NCI-H1417 (cell line): ENCODE measurements at places on chromosomes 7 and 10.

- no peak for DNase-seq
Measured at GRCh38 chr10:24519950-24520349, 203.7 kb downstream of the ARHGAP21 start.

DNA sequence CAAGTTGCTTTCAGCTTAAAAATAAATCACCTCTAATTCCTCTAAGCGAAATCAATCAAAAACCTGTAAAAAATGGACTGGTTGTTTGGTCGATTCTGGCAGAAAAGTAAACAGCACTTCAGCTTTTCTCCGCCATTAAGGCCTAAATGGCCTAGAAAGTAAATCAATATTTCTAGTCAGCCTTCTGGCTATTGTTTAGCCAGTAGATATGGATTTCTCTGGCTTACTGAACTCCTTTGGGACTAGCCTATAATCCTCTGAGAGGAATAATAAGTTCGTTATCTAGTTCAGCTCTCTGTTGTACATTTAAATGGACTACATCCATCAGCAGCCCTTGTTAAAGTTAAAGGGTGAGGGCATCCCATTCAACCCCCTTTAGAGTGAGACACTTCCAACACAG, 400.1 kb upstream of the ETV1 start:
- peak; percentile 97 for DNase-seq

DNA sequence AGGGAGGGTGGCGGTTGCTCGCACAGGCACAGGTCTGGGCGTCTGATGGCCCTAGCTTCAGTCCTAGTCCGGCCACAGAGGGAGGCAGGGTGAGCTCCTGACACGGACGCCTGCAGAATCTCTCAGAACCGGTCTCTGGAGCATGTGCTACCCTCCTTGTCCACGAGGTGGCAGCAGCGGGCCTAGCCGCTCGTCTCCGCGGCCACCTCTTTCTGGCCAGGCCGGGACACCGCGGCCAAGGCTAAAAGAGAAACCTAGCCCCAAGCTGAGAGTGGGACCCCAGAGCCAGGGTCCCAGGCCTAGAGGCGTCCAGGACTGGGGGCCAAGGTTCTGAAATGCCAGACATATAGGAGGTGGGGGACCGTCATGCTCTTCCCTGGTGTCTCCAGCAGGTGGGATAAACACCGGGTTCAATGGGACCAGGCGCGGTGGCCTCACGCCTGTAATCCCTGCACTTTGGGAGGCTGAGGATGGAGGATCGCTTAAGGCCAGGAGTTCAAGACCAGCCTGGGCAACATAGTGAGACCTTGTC, 3.2 kb upstream of the LAT2 start:
- peak; percentile 69 for DNase-seq

GRCh38 chr10:44506386-44506785, 121.5 kb upstream of the CXCL12 start:
- DNase-seq = no peak

GRCh38 chr7:40805361-40805760, 670.6 kb downstream of the SUGCT start:
- no peak for DNase-seq

- no peak for DNase-seq
Measured at GRCh38 chr7:14806891-14807290, 95.7 kb downstream of the DGKB start.

DNA sequence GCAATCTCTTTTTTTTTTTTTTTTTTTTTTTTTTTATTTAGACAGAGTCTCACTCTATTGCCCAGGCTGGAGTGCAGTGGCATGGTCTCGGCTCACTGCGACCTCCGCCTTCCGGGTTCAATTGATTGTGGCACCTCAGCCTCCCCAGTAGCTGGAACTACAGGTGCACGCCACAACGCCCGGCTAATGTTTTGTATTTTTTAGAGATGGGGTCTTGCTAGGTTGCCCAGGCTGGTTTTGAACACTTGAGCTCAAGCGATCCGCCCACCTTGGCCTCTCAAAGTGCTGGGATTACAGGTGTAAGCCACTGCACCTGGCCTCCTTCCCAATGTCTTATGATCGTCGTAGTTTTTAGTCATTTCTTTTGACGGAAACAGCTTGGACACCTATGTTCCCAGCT, 6.6 kb upstream of the ZNF853 start:
- no peak for DNase-seq

DNA sequence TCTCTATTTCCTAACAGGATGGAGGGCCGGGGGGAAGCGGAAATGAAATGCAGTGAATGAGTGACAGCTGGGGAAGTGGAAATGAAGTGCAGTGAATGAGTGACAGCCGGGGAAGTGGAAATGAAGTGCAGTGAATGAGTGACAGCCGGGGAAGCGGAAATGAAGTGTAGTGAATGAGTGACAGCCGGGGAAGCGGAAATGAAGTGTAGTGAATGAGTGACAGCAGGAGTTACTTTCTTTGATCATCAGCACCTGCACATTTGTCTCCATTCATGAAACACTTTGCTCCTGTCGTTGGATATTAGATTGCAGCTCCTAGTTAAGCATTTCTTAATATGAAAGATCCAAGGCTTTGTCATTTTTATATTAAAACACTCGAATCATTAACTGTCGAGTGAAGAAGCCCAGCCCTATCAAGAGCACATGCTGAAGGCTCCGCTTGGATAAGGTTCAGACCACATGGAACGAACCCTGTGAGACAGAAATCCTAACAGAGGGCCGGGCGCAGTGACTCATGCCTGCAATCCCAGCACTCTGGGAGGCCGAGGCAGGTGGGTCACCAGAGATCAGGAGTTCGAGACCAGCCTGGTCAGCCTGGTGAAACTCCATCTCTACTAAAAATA, 406.0 kb upstream of the ADARB2 start:
- no peak for DNase-seq

DNA sequence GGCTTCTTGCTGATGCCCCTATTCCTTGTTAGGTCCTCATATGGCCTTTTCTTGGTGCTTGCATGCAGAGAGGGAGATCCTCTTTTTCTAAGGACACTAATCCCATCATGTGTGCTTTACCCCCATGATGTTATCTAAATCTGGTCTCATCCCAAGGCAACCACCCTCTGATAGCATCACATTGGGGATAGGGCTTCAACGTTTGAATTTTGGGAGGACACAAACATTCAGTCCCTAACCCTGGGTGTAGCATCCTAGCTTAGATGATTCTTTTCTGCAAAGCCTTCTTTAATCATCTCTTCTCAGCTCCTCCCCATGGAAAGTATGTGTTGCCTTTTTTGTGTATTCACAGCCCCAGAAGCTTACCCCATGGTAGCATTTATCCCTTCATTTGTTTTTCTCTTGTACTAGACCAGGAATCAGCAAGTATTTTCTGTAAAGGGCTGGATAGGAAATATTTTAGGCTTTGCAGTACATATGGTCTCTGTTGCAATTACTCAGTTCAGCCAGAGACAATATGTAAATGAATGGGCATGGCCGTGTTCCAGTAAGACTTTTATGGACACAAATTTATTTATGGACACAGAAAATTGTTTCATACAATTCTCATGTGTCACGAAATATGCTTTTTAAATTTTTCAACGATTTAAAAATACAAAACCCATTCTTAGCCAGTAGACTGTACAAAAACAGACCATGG, 101.5 kb upstream of the CSTF2T start:
- DNase-seq = no peak

GRCh38 chr7:17580856-17581255, 282.4 kb downstream of the AHR start:
- no peak for DNase-seq

DNA sequence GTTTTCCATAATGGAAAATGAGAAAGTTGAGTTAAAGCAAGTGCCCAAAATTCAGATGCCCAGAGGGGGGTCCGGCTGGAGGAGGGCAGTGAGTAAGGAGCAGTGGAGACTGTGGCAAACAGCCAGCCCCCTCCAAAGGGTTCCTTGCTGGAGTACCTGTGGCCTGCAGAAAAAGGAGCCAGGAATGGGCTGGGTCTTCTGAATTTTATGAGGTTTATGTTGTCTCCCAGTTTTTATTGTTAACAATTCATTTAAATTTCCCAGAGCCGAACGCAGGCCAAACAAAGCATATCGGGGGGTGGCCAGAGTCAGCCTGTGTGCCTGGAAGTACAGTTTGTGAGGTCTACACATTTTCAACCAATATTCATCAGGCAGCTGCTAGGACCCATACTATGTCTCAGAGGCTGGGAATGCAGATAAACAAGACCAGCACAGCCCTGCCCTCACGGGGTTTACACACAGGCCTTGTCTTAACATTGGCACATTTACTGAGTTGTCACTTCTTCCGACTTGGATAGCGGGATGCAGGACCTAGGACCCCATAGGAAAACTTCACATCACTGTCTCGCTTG, 12.9 kb upstream of the CSGALNACT2 start:
- no peak for DNase-seq

GRCh38 chr10:73839276-73839966, 28.0 kb upstream of the NDST2 start:
- DNase-seq = no peak

DNA sequence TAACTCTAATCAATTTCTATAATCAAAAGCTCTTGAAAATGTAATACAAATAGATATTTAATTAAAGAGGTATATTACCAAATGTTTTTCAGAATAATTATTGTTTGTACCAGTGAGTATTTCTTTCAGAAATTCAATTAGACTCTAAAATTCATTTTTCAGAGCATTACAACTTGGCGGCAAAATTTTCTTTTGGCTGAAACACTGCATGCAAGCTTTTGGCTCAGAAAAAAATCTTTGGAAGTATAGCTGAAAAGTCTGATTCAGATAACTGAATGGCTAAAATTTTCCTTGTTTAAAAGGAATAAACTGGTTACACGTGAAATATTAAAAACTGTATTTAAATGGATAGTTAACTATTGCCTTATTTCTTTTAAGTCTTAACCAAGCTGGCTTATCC, 202.6 kb upstream of the KAT6B start:
- no peak for DNase-seq

DNA sequence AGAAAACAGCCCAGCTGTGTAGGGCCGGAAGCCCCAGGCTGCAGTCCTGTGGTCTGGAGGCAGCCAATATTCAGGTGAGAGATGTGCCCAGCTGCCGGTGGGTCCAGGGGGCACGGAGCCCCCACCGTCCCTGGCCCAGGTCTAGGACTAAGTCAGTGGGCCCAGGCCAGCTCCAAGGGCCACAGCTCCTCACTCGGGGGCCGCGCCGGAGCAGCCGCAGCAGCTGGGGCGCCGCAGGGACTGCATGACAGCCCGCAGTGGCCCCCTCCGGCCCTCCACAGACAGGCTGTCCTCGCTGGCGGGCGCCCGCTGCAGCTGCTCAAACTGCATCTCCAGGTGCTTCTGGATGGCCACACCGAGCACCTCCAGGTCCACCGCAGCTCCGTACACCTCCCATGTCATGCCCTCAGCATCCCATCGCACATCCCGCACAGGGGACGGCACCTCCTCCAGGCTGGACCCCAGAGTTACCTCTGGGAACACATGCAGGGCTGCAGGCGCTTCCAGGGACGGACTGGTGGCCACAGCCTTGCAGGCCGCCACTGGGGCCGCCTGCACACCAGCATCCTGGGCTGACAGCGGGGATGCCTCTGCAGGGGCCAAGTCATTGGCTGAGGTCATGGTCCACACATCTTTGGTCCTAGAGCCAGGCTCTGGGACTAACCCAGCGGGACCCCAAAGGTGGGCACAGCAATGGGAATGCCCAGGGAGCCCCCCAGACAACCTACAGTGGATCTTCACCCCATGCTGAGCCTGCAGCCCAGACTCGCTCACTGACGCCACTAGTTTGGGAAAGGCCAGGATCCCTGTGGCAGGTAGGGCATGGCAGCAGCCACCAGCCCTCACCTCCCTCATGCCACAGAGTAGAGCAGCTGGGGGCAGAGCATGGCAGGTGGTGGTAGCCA, 7.0 kb downstream of the GPRIN2 start:
- no peak for DNase-seq

DNA sequence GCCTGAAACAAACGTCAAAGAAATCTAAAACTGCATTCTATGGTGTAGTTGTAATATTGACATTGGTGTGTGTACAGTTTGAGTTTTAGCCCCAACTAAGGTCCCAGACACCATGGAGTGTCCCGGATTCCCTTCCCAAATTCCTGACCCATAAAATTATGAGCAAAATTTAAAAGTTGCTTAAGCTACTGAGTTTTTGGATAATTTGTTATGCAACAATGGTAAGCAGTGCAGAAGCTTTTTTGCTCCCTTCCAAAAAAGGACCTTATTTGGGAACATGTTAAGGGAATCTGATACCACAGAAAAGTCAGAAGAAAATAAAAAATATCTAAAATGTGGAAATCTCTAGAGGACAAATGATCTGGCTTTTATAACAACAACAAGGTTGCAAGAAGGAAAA, 63.3 kb upstream of the KMT2E start:
- DNase-seq = no peak

GRCh38 chr10:22848509-22848908, 79.3 kb upstream of the ARMC3 start:
- DNase-seq = no peak

GRCh38 chr10:27447540-27447939, 56.6 kb upstream of the RAB18 start:
- DNase-seq = no peak

- DNase-seq = peak; percentile 68
Measured at GRCh38 chr7:128883622-128884448, 21.2 kb downstream of the ATP6V1F start.

DNA sequence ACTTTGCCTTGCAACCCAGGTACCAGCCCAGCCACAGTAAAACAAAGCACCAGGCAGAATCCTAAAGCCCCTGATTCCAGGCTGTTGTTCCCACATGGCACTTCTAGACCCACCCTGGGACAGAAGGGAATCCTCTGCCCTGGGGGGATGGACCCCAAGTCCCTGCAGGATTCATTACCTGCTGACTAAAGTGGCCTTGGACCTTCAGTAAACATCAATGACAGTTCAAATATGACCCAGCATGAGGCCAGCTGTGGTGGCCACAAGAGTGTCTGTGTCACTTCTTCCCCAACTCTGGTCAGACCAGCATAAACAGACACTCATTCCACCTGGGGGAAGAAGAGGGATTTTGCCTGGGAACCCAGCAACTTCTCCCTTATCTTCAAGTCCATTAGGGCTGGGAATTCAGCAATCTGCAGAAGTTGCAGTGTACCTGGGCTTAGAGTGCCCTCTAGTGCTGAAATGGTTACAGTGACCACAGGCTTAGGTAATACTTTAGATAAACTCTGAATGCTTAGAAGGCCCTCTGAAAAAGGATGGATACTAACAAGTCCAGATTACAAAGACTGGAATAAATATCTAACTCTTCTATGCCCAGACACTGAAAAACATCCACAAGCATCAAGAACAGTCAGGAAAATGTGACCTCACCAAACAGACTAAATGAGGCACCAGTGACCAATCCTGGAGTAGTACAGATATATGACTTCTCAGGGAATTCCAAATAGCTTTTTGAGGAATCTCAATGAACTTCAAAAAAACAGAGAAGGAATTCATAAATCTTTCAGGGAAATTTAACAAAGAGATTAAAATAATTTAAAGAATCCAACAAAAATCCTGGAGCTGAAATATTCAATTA, 108.5 kb upstream of the TMEM168 start:
- DNase-seq = peak; percentile 78

GRCh38 chr7:29078311-29079260, 67.8 kb downstream of the CPVL start:
- DNase-seq = no peak

- DNase-seq = peak; percentile 22
Measured at GRCh38 chr10:118753331-118754228, 1.2 kb downstream of the CACUL1 start.

DNA sequence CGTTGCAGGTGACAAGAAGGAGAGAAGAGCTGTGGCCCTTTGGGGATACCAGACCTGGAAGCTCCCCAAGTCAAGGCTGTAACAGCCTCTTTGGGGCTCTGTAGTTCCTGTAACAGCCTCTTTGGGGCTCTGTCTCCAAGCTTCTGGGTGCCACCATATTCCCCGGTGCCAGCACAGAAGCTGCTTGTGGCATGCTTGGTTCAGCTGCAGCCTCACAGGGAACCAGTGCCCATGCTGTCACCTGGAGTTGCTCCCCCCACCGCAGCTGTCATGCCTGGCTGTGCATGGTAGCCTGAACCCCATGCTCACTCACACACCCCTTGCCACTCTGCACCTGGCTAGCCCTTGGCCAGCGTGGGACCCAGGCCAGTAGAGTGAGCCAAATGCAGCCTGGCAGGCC, 109.1 kb downstream of the ELAPOR2 start:
- DNase-seq = no peak
